ENCODE measurements at places on chromosomes 6 and 20. TPM values are rescaled to one million over a fixed set of nuclear protein-coding genes. Genes with fewer than 3 reads are reported as not detected.

GRCh38 chr6:82264824-82265223 is 17.3 kb upstream of the IBTK start:
- DNase-seq, result no peak

DNA sequence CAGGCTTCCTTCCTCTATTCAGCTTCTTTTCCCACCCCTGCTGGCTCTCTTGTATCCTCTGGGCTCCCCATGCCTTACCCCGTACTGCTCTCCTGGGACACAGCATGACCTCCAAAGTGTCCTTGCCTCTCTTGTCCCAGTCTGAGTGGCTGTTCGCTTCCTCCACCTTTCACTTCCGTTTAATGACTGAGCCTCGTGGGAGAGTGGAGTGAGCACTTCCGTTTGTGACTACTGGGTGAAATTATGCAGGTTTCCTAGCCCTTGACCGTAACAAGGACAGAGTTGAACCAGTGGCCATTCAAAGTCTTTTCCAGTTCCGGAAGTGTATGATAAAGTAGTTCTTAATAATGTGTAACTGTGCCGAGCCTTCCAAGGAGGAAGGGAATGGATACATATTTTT is 109.2 kb downstream of the ARID1B start:
- DNase-seq, result no peak

DNA sequence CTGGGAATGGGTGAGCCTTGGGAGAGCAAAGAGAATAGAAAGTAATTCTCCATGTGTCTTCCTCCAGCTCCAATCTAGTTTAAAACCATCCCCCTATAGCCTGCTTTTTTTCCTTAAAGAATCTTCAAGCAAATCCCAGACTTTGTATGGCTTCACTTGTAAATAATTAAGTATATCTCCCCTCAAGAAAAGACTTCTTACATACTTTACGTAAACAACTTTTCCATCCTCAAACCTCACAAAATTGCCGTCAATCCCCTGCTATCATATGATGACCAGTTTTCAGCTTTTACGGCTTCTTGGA is 88.5 kb upstream of the PHACTR3 start:
- no peak for DNase-seq

OR2H1 gene
- not detected for polyA plus RNA-seq

KHDC1L gene
- polyA plus RNA-seq, result 0.30 TPM

Data from left renal cortex interstitium (tissue), 4 donors.